ENCODE measurements at places on chromosomes 11 and 22.

GRCh38 chr11:131615611-131616010 is 245.2 kb downstream of the NTM start:
- no peak for DNase-seq

- DNase-seq: no peak
Measured at GRCh38 chr11:59899532-59899931, 20.9 kb downstream of the OOSP3 start.

GRCh38 chr11:62024936-62025486 is 57.6 kb upstream of the FTH1 start:
- no peak for DNase-seq

DNA sequence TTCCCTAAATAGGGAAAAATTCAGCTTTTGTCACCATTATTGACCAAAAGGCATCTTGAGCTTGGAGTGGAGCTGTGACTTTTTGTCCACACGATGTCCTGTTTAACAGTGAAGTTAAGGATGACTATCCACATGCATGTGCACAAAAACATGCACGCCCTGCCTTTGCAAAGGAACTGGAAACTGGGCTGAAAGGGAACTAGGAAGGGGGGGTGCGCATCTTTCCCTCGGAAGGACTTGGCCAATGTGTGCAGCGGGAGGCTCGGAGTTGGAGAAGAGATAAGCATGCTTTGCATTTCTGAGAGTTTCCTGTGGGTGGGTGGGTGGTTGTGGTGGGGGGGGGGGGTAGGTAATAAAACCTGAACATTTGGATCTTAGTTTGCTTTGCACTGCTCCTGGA is 411 bp upstream of the KIRREL3 start:
- DNase-seq: no peak

- no peak for DNase-seq
Measured at GRCh38 chr11:95104856-95105255, 15.2 kb downstream of the ENDOD1 start.

DNA sequence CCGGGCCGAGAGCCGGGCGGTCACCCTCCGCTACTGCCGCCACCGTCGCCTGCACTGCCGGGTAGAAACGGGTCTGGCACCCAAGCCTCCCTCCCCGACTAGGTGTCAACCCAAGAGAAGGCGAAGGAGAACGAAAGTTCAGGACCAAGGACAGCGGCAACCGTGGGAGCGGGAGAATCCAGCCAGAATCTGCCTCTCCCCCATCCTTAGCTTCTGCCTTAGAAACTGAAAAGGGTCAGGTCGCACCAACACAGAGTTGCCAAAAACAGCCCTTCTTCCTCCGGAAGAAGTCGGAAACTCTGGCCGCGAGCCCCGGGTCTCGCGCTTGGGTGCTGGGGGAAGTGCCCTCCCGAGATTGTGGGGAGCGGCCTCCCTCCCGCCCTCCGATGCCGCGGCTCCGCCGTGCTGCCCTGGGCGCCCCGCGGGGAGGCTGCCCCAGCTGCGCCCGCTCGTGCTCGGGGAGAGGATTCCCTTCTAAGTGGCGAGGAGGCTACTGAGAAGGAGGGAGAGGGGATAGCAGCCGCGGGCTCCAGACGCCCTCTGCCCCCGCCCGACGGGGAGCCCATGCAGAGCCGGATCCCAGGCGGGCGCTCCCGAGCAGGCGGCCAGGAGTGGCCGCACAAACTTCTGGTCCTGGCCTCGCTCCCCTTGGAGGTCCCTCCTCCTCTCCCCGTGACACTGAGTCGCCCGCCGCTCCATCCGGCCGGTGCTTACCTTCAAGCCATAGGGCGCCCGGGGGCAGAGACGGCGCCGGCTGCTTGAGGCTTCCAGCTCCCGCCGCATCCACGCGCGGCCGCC is 637 bp downstream of the DRD2 start:
- DNase-seq: peak; percentile 54

- no peak for DNase-seq
Measured at GRCh38 chr11:119368121-119369034, 13.1 kb downstream of the USP2 start.

DNA sequence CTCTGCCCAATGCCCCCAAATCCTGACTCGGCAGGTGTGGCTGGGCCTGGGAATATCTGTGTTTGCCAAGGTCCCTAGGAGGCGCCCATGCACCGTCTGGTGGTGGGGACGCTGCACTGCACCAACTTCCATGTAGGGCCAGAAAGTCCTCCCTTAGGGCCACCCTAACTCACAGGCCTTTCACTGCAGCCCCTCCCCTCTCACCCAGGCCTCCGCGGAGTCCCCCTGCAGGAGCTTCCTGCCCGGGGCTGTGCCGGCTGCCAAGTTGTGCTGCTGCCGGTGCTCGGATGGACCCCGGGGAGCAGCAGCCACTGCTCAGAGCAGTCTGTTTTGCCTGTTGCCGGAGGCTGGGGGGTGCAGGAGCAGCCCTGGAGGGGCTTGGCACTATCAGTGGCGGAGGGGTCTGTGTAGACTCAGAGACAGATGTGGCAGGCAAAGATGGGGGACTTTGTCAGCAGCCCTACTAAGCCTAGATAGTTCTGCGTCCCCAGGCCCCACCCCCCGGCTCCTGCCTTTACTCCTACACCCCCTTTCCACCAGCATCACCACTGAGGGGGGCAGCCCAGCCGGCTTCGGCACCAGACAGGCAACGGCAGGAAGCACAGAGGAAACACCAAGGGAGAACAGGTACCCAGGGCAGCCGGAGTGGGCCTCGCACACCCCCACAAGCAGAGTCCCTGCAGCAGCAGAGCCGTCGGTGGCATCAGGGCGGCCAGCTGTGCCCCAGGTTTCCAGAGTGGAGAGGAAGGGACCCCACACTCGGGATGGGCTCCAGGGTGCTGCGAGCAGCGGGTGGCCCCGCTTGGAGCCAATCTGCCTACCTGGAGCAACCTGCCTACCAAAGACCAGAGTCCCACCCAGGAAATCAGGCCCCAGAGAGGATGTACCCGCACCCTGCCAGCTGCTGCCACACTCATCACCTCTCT is 124.3 kb downstream of the TRIM29 start:
- DNase-seq: no peak

Measured in activated T-helper 2 cell treated with anti-CD3 and anti-CD28 coated beads, Interferon-gamma antibody, Interleukin-2, Interleukin-4, amounts not matched to agents 10 μg/mL and 5 μg/mL and 100 μg/mL, durations not matched to agents 14 hours and 24 hours and 36 hours (primary cell).